CD4-positive, alpha-beta T cell treated with Interferon alpha-2 for 1 hour (primary cell): ENCODE measurements at places on chromosomes 3 and 15.

GRCh38 chr15:48006031-48006511, 114.7 kb upstream of the SLC24A5 start:
- DNase-seq, result no peak

- DNase-seq, result no peak
Measured at GRCh38 chr3:197480320-197480719, 75.4 kb downstream of the BDH1 start.

DNA sequence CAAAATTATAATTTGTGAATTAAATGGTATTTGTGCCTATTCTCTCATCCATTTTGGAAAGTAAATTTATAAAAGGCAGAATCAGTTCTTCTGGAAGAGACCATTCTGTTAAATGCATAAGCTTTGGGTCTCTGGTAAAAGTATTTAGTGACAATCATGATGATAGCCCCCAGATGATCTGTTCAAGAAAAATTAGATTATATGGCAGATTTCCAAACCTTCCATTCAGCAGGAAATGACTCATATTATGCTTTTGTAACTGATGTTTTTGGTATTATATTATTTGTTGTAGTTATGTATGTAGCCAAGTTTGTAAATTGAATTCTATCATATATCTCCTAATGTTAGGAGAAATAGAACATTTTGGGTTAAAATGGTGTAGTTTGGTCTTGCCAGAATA, 340.8 kb upstream of the DPH6 start:
- no peak for DNase-seq

DNA sequence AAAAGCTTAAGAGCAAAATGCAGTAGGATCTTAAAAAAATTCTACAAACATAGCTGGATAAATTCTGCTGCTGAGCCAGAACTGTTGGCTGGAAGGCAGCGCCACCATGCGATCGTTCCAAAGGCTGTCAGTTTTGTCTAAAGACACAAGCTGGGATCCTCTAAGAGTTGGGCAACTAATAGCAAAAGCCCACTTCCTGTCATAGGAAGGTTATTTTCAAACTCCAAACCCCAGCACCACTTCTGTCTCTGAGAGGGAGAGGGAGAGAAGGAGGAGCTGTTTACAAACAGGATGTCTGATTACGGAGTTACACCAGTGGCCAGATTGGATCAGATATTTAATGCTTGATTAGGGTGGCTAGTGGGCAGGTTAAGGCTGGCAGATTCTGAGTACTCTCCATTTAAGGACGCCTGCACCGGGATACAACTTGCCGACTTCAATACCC, 44.0 kb downstream of the EIF4E3 start:
- DNase-seq, result peak; percentile 9

- no peak for DNase-seq
Measured at GRCh38 chr15:64774037-64774628, 1.3 kb downstream of the RBPMS2 start.

- no peak for DNase-seq
Measured at GRCh38 chr15:79093352-79093935, 2.9 kb upstream of the RASGRF1 start.

DNA sequence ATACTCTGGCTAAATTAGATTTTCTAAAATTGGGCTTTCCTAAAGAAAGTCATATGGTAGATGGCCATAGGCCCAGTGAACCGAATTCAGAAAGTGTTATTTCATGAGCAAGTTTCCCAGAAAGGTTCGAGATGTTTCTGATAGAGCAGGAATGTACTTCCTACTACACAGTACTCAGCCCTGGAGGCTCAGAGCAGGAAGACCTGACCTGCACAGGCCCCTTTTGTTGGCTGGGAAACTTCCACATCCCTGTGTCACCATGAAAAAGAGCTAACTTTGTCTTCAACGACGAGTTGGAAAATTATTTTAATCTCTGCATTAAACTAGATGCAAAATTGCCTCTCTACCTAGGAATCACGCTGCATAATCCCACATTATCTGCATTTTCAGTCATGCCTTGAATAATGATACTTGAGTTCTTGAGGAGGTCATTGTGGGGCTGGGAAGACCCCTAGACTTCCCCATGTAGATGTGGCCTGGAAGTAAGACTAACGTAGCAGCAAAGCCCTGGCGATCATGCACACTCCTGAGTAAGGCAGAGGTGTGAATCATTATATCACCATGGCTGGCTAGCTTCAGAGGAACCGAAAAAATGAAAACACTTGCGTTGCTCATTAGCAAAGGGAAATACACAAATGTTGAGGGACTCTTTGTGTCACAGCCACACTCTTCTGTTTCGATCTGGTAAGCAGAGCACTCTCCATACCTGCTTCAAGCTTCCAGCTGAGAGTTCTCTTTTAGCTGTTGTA, 47.1 kb downstream of the CMTM7 start:
- DNase-seq, result peak; percentile 18

- DNase-seq, result no peak
Measured at GRCh38 chr3:187758318-187758955, 13.2 kb upstream of the BCL6 start.

- DNase-seq, result no peak
Measured at GRCh38 chr15:78402061-78402610, 35.9 kb upstream of the IREB2 start.

- DNase-seq, result peak; percentile 35
Measured at GRCh38 chr3:48634661-48635221, 520 bp downstream of the SLC26A6 start.

- DNase-seq, result no peak
Measured at GRCh38 chr3:126494204-126494969, 18.7 kb upstream of the ZXDC start.

DNA sequence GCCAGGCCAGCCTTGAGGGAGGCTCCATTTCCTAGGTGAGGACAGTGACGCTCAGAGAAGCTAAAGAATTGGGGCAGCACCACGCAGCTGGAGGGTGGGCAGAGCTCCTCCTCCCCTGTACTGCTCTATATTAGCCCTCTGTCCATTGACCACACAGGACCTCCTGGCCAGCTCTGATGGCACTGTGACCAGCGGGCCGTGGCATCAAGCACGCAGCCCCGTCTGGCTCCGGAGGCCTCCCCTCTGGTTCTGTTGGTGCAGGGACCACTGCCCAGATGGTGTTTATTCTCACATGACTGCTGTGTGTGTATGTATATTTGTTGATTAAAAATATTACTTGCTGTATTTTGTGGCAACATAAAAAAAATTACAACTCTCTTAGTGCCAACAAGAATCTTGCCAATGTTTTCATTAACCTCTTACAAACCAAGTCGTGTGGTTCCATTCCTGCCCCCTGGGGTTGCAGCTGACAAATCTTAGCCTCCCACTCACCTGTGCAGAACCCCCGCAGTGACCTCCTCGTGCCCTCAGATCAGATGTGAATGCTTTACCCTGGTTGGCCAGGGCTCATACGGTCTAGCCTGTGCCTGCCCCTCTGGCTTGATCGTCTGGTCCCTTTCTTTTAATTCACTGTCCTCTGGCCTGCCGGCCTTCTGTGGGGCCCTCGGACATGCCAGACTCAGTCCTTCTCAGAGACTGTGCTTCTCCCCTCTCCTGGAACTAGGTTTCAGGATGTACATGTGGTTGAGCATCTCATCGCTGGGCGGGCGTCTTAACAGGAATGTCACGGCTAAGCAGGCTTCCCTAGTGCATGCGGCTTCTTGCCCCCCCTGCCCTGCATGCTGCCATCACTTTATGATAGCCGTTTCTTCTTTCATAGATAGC, 14.8 kb downstream of the CHCHD6 start:
- no peak for DNase-seq

DNA sequence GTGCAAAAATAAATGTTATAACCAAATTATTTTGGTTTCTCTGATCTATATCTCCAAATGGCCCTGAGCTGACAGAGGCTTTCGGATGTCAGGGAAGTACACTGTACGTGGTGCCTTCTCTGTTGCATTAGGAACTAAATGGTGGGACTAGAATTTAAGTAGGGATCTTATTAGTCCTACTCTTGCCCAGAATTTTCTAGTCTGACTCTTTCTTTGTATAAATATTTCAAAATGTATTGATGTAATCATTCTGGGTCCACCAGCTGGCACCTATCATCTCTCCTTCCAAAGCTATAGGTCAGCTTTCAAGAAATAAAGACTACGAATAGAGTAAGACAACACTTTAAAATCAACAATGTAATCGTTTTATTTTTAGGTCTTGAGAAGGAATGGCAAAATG, 22.3 kb upstream of the MLF1 start:
- no peak for DNase-seq

GRCh38 chr3:126131881-126132750, 48.2 kb upstream of the SLC41A3 start:
- DNase-seq, result no peak

- DNase-seq, result no peak
Measured at GRCh38 chr15:45333550-45333949, 44.8 kb downstream of the GATM start.

GRCh38 chr3:172449466-172450149, 1.4 kb upstream of the GHSR start:
- DNase-seq, result no peak

GRCh38 chr3:23116081-23116837, 86.9 kb upstream of the UBE2E2 start:
- DNase-seq, result no peak

DNA sequence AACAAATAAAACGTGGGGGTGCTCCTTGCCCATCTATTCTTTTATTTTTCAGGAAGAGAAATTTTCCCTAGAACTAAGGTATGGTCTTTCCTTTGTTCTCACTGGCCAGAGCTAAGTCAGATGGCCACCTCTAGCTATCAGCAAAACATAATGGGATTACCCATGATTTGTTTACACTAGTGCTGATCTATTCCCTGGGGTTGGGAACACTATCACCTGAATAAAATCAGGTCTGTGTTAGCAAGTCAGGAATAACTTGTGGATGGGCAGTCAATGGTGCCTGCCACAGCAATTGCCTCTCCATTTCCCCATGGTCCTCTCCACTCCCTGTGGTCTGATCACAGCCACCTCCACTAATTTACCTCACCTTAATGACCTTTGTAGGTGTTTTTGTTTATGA, 181.7 kb upstream of the CADPS start:
- no peak for DNase-seq

DNA sequence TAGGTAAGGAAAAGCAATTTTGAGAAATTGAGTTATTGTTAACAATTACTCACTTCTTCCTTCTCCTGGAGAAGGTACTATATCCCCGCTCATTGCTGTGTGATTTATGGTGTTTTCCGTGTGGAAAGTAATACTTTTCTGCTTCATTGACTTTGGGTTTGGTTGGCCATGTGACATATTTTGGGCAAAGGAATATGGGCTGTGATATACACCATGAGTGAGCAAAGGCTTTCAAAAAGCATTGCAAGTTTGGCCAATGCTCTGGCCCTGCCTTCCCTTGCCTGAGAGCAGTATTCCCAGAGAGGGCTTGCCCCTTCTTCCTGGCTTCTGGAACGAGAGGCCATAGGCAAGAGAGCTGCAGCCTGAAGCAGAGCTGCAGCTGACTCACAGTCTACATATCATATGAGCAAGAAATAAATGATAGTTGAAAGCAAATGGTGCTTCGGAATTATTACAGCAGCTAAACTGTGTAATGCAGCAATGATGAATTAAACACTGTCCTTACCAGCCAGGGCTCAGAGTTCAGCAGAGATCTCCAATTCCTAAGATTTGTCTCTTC, 216.8 kb upstream of the CD96 start:
- DNase-seq, result no peak

- DNase-seq, result no peak
Measured at GRCh38 chr3:95905182-95905581, 909.2 kb upstream of the EPHA6 start.

GRCh38 chr15:34116620-34117019, 14.7 kb downstream of the PGBD4 start:
- no peak for DNase-seq

DNA sequence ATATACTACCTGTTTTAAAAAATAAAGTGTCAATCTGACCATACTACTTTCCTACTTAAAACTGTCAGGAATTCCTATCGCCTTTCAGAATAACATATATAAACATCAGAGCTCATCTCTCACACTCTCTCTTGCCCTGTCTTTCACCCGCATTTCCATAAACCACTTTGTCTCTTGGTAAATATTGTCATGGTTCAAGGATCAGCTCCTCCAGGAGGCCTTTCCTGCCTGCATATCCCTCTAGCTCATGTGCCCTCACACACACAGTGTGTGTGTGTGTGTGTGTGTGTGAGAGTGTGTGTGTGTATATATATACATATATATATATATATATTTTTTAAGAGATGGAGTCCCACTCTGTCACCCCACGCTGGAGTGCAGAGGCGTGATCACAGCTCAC, 6.7 kb downstream of the SUMF1 start:
- DNase-seq, result no peak

DNA sequence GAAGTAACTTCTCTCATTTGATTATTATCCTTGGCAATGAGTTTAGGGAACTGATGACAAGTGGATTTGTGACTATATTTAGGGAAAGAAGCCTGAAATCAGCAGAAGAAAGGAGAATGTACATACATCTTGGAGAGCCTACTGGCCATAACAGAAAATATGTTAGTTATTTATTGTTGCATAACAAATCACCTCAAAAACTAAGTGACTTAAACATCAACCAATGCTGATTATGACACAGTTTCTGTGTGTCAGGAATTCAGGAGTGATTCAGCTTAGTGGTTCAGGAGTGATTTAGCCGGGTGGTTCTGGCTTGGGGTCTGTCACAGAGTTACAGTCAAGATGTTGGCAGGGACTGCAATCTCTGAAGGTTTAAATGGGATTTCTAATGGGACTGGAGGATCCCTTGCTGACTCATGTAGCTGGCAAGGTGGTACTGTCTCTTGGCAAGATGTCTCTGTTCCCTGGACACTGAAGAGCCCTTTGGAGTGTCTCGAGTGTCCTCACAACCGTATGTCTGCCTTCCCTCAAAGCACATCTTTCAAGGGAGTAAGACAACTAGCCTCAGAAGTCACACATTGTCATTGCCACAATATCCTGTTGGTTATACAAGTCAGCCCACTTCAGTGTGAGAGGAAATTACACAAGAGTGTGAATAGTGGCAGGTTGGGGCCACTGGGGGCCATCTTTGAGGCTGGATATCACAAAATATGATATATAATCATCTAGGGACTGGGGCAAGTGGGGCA, 248.9 kb downstream of the SV2B start:
- DNase-seq, result peak; percentile 50

GRCh38 chr3:188554404-188554803, 400.4 kb downstream of the LPP start:
- no peak for DNase-seq

DNA sequence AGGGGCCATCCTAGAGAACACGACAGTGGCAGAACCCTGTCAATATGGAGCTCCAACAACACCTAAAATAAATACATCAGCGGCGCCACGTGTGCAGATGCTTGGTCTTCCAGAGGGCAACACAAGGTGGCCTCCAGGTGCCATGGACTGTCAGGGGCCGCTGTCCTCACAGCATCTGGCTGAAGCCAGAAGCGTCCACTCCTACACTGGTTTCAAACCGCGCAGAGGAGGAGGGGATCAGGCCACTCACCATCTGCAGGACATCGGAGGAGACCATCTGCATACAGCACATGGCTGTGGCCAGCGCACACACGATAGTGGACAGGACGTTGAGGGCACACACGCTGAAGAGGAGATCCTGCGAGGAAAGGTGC, 118.2 kb downstream of the NSMCE3 start:
- DNase-seq, result no peak
